Activated CD8-positive, alpha-beta T cell treated with anti-CD3 and anti-CD28 coated beads, Interleukin-2, amount 10 ng/mL, durations not matched to agents 7 days and 5 days (primary cell): ENCODE measurements at places on chromosomes 3 and 15. TPM values are rescaled to one million over a fixed set of nuclear protein-coding genes. Genes with fewer than 3 reads are reported as not detected.
A peak's percentile ranks its signal among the peaks of the same experiment; 100 is the strongest.

Gene IL20RB
- 1.6 TPM for total RNA-seq

Gene CLRN1
- not detected for total RNA-seq

- peak; percentile 41 for DNase-seq
Observed at GRCh38 chr3:192917028-192917403, 640 bp downstream of the MB21D2 start.

DNA sequence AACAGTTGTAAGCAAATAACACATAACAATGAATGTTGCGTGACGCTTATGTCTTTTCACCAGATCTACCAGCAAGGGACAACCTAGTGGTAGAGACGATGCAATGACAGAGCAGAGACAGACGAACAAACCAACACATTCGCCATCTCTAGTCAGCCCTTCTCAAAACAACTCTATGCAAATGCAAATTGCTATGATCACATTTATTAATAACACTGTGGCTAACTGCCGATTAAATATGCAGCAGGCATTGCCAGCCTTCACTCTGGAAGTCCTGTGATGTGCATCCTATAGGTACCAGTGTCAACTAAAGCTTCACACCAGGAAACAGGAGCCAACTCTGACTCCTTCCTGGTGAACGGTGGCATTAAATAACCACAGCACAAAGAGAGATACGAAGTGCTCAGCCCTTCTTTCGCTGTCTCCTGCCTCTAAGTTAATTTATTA, 94.2 kb downstream of the FOXP1 start:
- peak; percentile 59 for DNase-seq

GRCh38 chr3:23055733-23056376, 147.3 kb upstream of the UBE2E2 start:
- no peak for DNase-seq

- no peak for DNase-seq
Observed at GRCh38 chr15:87752250-87752951, 504.1 kb downstream of the NTRK3 start.

Gene PRR20G
- not detected for total RNA-seq

- no peak for DNase-seq
Observed at GRCh38 chr3:181985386-181985785, 273.7 kb downstream of the SOX2 start.
